ENCODE measurements at places on chromosomes 3 and 15. TPM values are rescaled to one million over a fixed set of nuclear protein-coding genes. Genes with fewer than 3 reads are reported as not detected.

GRCh38 chr15:36221992-36222391 is 357.4 kb upstream of the CDIN1 start:
- no peak for DNase-seq

DNA sequence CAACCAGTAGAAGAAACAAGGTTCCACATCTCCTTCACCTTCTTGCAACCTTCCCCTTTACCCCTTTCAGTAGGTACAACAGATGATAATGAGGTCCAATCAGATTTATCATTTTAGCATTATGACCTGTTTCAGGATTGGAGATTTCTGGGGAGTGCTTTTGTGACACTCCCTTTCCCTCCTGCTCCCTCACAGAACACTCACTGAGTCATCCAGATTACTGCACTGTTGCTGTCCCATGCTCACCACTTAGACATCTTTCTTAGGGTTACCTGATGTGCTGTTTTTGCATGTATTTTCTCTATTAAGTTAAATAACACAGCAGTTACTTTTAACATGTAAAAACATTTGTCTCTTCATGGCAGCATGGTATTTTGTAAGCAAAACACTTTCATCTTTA is 118.5 kb downstream of the MFSD1 start:
- no peak for DNase-seq

COL6A5 gene
- total RNA-seq = not detected

- peak; percentile 70 for DNase-seq
Observed at GRCh38 chr3:131903988-131904415, 130.8 kb downstream of the CPNE4 start.

SPATA12 gene
- total RNA-seq = 0.48 TPM

DNA sequence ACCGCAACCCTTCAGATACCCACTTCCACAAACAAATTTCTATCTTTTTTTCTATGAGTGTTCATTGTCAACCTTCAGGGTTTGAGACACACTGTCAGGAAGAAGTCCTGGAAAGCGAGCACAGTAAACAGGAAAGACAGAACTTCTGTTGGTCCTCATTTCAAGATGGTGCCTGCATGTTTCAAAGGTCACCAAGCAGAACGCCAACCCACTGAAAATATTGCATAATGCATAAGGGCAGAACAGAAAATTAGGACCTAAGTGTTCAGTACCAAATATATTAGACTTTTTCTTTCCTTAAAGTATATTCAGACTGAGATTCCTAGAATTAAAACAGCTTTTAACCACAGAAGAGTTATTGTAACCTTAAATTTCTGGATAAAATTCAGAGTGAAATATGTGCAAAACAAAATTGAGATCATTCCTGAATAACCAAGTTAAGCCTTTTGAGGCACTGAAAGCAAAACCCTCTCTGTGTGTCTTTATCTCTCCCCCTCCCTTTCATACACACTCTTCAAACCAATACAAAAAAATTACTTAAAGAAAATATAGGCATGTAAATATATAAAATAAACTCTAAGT is 387.8 kb upstream of the THBS1 start:
- DNase-seq = no peak

DNA sequence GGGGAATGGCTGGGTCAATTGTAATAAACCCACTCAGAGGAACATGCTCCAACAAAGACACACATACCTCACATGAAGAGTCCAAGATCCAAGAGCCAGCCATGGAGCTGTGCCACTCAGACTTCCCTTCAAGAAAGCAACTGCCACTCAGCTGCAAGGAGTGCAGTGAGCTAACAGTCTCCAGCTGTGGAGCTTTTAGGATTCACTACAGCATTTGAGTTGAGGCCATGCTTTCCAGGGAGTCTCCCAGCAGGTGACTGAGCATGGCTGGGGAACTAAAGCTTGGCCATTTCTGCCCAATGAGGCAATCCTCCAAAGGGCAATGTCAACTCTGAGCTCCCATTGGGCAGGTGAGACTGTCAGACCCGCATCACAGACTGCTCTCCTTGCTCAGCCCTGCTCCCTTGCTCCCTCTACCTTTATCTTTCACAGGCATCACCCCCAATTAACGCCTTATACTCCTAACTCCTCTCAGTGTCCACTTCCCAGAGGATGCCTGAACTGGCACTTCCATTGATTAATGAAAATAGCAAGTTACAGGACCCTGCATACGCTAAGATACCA is 165.3 kb upstream of the CTNNB1 start:
- DNase-seq = no peak

ELP6 gene
- total RNA-seq = 29.5 TPM

DNA sequence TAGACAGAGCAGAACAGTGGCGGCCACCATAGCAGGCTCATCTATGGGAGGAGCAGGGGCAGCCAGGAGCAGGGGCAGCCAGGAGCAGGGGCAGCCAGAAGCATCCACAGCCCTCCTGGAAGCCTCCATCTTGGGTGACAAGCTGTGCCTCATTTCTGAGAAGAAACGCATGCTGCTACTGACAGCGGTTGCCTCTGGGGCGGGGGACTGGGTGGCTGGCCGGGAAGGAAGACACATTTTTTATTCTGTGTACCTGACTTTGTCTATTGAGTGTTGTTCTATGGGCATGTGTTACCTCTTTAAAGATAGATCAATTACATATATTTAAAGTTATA is 71.5 kb upstream of the KLF13 start:
- no peak for DNase-seq

WDR76 gene
- total RNA-seq = 4.5 TPM

GABRA5 gene
- total RNA-seq = not detected

DNASE1L3 gene
- total RNA-seq = not detected

ITIH1 gene
- total RNA-seq = not detected

GRCh38 chr3:182519569-182519968 is 273.7 kb upstream of the ATP11B start:
- no peak for DNase-seq

- DNase-seq = no peak
Observed at GRCh38 chr15:92273723-92274122, 120.0 kb upstream of the ST8SIA2 start.

GRCh38 chr3:13547591-13548371 is 1.1 kb upstream of the FBLN2 start:
- no peak for DNase-seq

SLC2A2 gene
- total RNA-seq = not detected

TM4SF1 gene
- total RNA-seq = 43.0 TPM

ALG1L2 gene
- not detected for total RNA-seq

TEX55 gene
- not detected for total RNA-seq

SEMA3B gene
- total RNA-seq = 17.9 TPM
